H1 (cell line): ENCODE measurements at places on chromosomes 13 and 19. TPM values are rescaled to one million over a fixed set of nuclear protein-coding genes. Genes with fewer than 3 reads are reported as not detected.

ZNF677 gene
- 26.6 and 37.0 TPM in 2 replicates for polyA plus RNA-seq

DNA sequence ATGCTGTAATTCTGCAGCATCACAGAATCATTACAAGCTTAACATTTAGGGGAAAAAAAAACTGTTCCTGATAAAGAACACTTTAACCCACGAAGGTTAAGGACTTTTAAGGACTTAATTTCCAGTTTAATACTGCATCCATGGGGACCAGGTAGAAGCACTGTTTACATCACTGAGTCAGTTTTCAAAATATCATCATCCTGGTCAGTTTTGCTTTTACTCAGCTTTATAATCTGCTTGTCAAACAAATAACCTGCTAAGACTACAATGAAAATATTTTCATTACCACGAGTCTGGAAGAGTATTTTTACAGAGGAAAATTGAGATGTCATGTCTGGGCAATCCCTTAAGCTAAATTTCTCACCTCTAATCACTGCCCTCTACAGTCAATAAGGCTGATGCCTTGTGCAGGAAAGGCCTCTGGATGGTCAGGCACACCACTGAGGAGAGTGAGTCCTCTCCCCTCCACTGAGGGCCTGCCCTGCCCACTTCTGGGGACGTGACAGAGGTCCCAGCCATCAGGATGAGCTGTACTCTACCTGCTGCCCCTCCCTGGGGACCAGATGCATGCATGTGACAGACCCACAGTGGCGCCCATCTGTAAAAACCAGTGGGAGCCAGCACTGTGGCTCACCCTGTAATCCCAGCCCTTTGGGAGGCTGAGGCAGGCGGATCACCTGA lies 31.0 kb downstream of the FOXO1 start:
- no peak for DNase-seq

- no peak for DNase-seq
Observed at GRCh38 chr19:29564574-29565005, 38.8 kb downstream of the VSTM2B start.

RNF113B gene
- polyA plus RNA-seq: not detected in 2 replicates

DNA sequence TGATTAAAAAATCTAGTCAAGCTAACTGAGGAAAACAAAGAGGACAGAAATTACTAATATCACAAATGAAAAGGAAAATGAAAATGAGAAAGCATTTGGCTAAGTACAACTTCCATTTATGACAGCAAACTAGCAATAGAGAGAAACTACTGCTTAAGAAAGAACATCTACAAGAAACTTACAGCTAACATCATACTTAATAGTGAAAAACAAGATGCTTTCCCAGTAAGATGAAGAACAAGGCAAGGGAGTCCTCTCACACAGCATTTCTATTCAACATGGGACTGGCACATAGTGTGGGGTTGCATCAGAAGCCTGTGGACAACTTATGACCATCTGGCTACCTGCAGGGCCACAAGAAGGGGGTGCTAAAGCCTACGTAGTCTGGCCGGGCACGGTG lies 39.3 kb downstream of the ZNF44 start:
- DNase-seq: no peak

DNA sequence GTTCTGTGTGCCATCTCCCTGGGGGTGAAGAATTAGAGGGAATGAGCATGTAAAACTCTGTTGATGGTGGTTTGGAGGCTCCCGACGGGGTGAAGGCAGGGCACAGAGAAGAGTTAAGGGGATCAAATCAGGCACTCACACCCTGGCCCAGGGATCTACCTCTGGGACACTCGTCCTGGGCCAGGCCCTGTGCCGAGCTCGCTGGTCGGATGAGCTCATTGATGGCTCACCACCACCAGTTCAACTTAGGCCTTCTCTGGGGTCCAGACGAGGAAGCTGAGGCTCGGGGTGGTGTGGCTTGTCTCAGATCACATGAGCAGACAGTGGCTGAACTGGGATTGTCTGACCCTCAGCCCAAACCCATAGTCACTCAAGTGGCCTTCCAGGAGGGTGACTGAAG lies 1.6 kb downstream of the NACC1 start:
- DNase-seq: peak; percentile 36

GRCh38 chr19:478236-478903 lies 17.5 kb upstream of the SHC2 start:
- no peak for DNase-seq

NAT14 gene
- 47.1 and 79.5 TPM in 2 replicates for polyA plus RNA-seq

DNA sequence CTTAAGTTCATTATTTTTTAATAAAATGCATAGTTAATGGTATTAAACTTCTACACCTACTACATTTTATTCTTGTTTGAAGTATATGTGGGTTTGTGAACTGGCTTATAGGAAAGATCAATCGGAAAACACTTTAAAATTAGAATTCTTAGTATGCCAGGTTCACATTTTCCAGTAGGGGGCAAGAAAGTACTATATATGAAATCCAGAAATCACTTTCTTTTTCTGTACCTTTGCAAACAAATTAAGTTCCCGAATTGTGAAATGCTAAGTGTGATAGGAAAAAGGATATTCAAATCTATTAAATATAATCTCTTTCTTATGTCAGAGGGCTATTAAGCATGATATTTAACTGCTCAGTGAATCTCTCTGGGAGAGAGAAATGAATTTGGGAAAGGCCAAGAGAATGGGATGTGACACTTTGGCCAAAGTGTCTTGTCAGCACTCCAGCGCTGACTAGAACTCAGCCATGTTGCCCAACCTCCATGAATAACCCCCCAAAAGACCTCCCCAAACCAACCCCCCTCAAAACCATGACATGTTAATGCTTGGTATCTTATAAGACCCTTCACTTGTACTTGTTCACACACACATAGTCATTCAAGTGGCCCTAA lies 122.6 kb upstream of the SLC10A2 start:
- no peak for DNase-seq

DNA sequence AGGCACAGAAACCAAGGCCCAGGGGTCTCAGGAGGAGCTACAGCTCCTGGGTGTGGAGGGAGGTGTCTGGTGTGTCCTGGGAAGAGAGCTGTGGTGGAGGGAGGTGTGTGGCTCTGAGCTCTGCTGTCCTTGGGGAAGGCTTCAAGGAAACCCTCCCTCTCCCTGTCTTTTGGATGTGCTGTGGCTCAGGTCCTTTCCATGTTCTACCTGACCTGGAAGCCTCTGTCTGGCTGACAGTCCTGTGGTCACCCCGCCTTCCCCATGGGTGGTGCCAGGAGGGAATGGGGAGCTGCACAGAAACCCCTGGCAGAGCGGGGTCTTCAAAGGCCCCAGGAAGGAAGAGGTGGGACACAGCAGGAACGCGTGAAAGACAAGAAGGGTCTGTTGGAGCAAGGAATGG lies 617 bp upstream of the CEACAM7 start:
- DNase-seq: no peak

S1PR4 gene
- polyA plus RNA-seq: 0.05 TPM in 1 of 2 replicates, not detected in the other

DNA sequence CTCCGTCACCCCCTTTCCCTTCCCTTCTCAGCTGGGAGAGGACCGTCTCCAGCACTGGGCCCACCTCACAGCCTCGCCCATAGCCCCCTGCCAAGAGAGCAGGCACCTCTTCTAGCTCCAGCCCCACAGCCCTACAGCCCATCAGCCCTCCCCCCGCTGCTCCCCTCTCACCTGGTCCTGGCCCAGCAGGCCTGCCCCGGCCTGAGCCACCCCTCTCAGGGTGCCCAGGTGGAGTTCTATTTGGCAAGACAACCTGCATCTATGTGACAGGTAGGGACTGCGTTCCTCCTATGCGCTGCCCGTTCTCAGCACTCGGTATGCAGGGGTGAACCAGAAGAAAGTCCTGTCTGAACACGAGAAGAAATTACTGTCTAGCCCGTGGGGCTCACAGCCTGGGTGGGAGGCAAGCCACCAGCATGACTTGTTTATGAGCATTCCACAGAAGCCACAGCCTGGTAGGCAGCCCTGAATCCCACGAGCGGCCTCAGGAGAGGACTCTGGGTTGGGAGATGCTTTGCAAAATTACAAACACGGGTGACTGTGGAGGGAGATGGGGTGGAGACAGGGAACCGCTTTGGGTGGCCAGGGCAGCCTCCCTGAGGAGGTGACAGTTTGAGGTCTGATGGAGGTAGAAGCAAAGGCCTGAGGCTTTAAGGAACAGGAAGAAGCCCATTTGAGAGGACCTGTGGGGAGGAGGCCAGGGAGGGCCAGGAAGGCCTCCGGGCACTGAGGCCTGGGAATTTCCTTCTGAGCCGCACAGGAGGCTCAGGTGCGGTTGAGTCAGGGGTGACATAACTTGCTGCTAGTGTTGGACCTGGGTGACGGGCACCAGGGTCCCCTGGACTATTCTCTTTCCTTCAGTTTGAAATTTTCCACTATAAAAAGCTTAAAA lies 1.2 kb upstream of the PLEKHF1 start:
- no peak for DNase-seq

DNA sequence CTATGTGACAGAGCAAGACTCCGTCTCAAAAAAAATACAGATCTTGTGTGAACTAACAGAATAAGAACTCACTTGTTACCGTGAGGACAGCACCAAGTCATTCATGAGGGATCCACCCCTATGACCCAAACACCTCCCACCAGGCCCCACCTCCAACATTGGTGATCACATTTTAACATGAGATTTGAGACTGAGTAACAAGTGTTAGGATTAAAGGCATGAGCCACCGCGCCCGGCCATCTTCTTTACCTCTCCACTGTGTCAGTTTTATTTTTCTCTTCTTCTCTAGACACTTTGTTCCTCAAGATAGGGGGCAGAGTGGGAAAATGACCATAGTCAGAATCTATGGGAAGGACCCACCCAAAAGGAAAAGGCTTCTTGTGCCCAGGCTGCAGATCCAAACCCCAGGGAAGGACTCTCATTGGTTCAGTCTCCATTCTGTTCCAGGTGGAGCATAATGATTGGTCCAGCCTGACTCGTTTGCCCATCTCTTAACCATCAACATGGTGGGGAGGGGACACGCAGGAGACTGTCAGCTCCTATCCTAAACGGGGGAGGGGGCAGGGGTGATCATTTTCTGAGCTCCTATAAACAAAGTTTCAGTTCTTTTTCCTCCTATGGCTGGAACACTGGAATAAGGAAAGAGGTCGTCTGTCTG lies 1.3 kb upstream of the CALM3 start:
- DNase-seq: no peak

MUC16 gene
- polyA plus RNA-seq: 0.60 and 0.72 TPM in 2 replicates

DNA sequence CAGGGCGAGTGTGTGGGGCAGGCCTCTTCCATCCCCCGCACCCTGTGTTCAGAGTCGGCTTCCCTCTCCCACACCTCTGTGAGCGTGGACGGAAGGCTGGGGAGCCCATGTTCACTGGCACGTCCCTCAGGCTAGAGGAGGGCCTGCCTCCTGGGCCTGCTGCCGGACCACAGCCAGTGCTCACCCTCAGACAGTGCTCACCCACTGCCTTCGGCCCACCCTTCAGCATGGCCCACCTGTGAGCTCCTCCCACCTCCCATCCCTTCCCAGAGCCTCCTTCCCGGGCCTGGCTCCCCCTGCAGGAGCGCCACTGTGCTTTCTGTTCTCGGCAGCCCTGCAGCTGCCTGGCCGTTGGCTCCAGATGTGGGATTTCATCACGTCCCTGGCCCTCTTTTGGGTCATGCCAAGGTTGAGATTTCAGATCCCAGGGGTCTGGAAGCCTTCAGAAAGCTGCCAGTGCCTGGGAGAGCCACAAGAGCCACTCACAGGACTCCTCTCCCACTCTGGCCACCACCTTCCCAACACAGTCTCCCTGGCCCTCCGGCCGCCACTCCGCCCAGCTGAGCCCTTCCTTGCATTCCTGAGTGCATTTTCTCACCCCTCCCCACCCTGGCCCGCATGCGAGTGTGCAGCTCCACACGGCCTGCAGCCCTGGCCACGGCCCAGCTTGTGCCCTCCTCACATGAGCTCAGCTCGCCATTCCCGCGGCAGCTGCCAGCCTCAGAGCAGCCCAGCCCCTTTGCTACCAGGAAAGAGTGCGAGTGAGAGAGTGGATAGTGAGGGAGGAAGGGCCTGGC lies 25.3 kb downstream of the CAPN12 start:
- DNase-seq: no peak

DNA sequence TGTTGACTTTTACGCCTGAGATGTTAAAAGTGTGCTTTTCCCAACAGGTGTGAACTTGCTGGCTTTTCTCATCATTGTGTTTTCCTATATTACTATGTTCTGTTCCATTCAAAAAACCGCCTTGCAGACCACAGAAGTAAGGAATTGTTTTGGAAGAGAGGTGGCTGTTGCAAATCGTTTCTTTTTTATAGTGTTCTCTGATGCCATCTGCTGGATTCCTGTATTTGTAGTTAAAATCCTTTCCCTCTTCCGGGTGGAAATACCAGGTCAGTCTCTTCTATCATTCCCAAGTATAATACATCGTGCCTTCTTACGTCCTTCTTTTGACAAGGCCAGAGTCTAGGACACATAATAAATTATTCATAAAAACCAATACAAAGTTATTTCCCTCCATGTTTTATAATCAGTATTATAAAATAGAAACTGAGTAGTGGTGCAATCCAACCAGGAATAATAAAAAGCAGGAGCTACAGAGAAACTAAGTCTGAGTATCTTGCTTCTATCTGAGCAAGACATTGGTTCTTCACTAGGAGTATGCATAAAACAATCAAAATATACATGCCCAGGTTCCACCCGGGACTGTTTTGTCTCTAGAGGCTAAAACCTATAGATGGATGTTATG lies 57.9 kb downstream of the RXFP2 start:
- no peak for DNase-seq

PSG2 gene
- not detected in 2 replicates for polyA plus RNA-seq

GRCh38 chr13:113297370-113298042 lies 467 bp downstream of the LAMP1 start:
- no peak for DNase-seq

DNA sequence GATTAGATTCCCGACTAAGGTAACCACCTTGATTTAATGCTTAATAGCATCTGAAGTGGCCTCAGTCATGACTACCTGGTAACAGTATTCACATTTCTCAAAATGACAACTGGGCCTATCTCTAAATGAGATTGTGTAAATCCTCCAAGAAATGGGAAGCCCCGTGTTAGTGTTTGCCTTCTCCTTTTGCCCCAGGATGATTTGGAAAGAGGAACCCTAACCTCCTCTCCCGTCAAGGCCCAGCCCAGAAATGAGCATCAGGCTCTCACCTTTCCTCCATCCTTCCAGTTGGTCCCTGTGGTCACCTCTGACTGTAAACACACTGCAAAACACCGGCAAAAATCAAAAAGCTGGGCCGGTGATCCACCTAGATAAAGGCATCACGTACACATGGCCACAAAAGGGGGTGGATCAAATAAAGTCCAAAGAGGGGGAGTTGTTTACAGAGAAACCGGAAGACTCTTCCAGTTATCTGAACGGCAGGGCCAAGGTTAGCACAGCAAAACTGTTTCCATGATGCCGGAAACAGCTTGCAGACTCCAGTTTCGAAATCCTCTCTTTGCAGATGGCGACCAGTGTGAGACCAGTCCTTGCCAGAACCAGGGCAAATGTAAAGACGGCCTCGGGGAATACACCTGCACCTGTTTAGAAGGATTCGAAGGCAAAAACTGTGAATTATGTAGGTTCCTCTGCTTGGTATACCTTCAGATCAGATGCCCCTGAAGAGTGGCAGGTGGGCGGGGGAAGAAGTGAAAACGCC lies 16.4 kb downstream of the F10 start:
- DNase-seq: no peak
